Central memory CD4-positive, alpha-beta T cell (primary cell): ENCODE measurements at places on chromosomes 1 and 21.

DNA sequence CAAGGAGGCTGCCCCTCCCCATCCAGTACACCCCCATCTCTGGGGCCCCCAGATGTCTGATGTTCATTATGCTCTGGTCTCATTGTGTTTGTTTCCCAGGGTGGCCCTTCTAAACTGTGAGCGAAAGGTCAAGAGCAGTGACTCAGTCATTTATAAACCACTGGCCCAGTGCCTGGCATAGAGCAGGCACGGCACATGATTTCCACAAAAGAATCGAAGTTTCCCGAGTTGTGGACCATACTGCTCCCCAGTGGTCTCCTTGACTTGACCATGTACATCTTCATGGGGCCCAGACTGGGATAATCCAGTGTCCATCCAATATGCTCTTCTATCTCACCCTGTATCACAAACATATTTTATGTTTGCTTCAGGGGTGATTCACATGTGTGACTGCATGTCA, 153.3 kb downstream of the NR5A2 start:
- no peak for DNase-seq

- no peak for DNase-seq
Measured at GRCh38 chr21:35162831-35163230, 113.7 kb upstream of the RUNX1 start.

DNA sequence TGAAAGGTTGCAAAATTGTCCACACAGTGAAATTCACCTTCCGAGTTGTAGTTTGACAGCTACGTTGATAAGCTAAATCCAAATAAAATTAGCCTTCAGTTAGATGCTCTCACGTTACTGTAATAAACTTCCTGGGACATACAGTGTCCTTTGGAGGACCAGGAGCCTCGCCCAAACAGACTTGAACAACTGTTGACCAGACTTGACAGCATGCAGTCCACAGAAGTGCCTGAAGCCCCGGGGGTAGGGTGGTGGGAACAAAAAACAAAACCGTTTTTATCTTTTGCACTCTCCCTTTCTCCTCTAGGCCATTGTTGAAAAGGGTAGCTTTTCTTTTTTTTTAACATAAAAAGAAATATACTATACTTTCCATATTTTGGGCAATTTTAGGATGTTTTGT, 172.8 kb upstream of the SAMSN1 start:
- no peak for DNase-seq

GRCh38 chr21:22691658-22692057, 1693.4 kb downstream of the NCAM2 start:
- no peak for DNase-seq

- DNase-seq = no peak
Measured at GRCh38 chr1:19009882-19010321, 53.4 kb upstream of the IFFO2 start.

DNA sequence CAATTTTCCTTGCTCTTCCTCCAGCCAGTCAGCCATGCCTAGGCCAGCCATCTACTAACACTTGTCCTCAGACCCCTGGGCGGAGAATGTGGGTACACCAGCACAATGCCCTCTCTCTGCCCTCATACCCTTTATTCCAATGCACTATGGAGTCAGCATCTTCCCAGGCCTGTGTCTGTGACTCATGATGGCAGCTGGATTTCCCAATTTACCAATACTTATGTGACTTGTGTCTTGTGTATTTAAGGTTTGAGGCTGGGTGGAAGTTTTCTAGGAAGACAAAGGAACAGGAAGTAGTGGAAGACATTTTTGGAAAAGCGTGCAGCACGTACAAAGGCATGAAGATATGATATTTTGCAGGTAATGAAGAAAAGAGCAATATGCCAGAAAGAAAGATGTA, 114.3 kb downstream of the NMNAT2 start:
- no peak for DNase-seq

DNA sequence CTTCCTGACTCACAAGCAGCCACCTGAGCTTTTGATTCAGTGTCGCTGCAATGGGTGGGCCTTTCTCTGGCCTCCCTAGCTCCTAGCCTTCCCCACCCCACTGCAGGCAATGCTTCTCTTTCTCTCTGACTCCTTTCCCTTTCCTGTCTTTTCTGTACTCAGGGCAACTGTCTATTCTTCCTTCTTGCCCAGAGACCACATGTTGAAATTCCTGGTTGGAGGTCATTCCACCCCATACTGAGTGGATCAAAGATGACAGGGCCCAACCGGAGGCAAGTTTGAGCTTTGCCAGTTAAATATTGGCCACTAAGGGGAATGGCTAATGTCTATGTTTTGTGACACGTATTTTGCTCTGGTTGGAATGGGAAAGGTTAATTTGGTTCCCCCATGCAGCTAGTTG, 65.2 kb upstream of the ARID1A start:
- DNase-seq = no peak

DNA sequence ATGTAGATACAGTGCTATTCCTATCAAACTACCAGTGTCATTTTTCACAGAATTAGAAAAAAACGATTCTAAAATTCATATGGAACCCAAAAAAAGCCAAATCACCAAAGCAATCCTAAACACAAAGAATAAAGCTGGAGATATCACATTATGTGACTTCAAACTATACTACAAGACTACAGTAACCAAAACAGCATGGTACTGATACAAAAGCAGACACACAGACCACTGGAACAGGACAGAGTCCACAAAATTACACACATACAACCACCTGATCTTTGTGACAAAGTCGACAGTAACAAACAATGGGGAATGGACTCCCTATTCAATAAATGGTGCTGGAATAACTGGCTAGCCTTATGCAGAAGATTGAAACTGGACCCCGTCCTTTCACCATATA, 71.4 kb upstream of the ZNF326 start:
- no peak for DNase-seq

- DNase-seq = no peak
Measured at GRCh38 chr1:204697893-204698292, 12.4 kb upstream of the LRRN2 start.

DNA sequence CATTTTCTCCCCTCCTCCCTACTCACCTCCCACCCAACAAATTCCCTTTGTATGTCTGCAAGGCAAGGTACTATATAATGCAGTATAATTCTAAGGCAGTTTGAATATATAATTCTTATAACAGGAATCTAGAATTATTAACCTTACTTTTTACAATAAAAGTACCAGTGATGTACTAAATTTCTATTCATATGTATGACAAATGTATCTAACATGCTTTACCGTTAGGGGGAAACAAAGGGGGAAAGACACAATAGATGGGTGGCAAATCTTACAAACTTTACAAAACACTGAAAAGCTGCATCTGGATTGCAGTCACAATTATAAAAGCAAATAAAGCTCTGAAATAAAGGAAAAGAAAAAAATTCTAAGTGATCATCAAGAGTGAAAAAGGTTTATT, 2.3 kb downstream of the PIK3R3 start:
- no peak for DNase-seq

DNA sequence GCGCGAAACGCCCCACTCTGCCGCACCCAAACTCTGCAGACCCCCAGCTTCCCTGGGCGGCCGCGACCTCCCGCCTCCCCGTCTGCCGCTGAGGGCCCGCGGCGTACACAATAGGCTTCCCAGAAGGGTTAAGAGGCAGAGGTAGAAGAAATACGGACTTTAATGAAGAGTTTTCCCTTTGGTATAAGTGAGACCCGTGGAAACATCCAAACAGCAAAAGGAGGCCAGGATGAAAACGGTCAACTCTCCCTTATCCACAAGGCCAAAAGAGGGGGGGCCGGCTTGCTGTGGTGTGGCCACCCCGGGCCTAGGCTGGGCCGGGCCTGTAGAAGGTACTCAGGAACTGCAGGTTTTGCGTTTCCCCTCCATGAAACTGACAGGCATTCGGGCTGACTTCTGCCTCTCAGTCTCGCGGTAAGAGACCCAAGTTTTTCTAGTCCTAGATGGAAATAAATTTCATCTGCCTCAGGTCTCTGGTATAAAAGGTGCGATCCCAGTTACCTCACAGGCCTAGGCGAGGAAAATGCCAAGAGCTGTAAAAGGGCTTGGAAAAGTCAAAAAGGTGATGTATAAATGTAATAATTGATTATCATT, 671 bp upstream of the PYGO2 start:
- DNase-seq = no peak

DNA sequence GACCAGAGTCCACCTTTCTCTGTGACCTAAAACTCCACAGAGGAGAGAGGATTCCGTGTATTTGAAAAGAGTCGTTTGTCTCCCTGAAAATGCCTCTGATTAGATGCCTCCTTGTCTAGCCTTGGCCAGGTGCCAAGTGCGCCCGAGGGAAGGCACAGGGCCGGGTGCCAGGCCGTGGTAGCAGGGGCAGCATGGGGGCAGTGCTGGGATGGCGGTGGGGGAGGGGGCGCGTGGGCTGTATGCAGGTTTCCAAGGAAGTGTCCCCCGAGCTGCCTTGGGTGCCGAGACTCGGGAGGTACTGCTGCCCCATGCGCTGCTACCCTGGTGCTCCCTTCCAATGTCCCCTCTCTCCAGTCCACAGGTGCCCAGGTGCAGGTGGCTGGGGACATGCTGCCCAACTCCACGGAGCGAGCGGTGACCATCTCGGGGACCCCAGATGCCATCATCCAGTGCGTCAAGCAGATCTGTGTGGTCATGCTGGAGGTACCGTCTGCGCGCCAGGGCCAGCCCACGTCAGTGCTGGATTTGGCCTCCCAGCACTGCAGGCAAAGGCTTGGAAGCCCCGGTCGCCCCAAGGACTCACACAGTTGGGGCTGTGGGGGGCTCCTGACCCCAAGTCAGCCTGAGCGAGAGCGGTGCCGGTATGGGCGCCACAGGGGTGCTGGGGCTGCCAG, 70.9 kb upstream of the COL6A1 start:
- DNase-seq = no peak

GRCh38 chr1:53683986-53684740, 54.8 kb downstream of the GLIS1 start:
- DNase-seq = no peak

DNA sequence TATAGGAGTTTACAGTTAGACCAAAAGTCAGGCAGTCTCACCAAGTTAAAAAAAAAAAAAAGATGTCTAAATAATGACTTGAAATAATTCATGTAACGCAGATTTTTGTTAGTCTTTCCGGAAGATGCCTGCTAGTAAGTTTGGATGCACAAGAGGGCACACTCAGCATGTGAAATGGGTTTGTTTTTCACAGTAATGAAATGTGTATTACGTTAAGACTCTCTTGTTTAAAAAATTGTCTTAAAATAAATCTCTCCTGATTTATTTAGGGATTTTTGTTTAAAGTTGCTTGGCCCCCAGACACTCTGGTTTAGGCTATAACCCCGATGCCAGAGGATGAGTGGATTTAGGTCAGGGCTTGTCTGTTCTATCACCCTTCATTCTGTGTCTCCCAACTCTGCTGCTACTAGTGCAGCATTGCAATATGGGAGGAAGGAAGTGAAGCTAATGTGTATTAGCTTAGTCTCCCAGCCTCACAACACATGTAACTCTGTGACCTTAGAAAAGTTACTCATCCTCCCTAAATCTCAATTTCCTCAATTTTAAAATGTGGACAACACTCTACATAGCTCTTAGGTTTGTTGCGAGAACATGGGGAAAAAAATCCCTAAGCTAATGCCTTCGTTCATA, 25.7 kb downstream of the CTH start:
- DNase-seq = no peak

DNA sequence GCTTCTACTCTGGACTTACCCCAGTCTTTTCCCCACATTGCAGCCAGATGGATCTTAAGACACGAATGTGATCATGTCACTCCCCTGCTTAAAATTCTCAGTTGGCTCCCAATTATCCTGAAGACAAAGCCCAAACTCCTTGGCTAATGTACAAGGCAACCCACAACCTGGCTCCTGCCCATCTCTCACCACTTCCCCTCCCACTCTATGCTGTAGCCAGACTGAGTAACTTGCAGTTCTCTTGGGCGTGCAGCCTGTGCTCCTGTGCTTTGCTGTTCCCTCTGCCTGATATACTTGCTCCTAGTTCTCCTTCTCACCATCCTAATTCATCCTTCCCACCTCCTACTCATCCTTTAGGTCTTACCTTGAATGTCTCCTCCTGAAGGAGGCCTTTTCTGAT, 56.2 kb downstream of the LGR6 start:
- no peak for DNase-seq

GRCh38 chr1:176541663-176542062, 78.7 kb downstream of the PAPPA2 start:
- DNase-seq = no peak

- DNase-seq = no peak
Measured at GRCh38 chr1:156002188-156002911, 18.4 kb downstream of the SSR2 start.

DNA sequence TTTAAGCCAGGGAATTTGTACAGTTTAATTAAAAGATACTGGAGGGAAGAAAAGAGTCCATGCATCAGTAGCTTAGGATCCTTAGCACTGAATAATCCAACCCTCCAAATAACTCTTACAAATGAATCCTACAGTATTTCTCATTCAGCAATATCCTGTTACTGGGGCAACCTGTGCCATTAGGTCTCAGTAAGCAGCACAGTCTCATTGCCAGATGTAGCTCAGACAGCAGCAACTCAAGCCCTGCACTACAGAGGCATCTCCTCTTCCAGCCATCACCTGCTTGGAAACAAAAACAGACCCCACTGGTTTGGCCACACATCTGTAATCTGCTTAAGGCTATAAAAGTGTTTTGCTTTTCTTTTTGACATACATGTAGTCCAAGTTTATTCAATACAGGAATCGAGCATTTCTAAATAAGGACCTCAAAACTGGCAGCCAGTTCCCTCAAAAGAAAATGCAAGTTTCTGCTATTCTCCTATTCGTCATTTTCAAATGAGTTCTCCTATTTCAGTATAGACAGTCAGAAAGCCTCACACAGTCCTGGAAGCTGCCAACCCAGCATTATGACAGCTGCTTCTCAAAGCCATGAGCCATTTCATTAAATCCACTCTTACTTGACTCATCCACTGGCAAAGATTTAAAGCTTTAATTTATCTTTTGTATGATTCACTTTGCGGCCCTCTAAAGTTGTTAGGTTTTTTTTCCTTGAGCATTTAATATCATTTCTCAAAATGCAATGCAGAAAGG, 129.0 kb downstream of the APP start:
- no peak for DNase-seq

DNA sequence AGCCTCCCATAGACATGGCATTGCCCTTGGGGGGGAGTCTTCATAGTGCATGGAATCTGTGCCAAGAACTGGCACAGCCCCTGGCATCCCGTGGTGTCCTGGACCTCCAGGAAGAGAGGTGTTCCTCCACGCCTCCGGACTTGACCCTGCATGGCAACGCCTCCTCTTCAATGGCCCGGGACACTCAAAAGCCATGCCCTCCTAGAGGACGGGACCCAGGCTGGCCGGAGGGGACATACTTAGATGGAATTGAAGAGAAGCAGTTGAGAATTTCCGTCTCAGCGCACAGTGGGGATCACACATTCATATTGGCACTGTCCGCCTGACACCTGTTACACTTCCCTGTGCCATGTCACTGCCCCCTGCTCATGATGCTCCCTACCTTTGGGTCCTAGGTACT, 38.4 kb upstream of the TENT5C start:
- DNase-seq = no peak

DNA sequence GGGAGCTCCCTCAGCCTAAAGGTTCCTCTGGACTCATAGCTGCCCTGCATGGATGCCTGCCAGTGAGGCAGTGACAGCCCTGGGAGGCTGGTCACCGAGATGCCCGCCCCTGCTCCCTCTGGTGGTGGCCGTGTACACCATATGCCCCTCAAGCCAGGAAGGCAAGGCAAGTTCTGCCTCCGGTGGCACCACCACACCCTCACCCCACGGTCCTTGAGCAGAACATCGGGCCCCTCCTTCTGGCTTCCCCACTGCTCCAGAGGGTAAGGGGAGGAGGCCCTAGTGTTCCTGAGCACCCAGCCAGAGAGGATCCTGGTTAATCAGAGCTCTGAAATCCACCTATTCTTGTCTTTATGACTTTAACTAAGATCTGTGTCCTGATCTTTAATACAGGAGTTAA, 1.5 kb upstream of the S100A14 start:
- no peak for DNase-seq

GRCh38 chr1:220966881-220967611, 87.8 kb downstream of the HLX start:
- no peak for DNase-seq
